Esophagus squamous epithelium (tissue), 5 donors: ENCODE measurements at places on chromosomes 3 and 15.

DNA sequence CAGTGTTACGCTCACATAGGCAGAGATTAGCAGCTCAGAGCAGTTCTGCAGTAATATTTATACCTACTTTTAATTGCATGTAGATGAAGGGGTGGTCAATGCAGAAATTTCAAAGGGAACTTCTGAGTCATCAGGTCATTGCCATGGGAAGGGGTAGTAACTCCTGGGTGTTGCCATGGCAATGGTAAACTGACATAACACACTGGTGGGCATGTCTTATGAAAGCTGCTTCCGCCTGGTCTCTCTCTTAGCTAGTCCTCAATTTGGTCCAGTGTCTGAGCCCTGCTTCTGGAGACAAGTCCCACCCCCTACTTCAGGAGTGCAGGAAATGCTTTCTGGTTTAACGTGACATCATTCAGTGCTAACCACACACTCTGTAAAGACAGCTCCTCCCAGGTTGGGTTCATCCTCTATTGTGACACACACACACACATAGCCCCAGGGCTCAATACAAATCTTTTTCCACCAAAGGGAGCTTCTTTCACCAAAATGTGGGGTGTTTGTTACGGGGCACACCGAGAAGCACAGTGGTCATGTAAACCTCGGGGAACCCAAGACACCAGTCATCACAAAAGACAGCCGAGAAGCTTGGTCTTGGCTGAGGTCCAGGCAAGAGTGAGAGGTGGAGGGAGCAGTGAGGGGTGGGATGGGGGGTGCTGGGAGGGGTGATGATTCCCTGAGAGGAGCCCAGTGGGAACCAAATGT lies 74.5 kb downstream of the TLE3 start:
- no peak for DNase-seq

- no peak for DNase-seq
Measured at GRCh38 chr3:11539677-11540076, 104.0 kb downstream of the VGLL4 start.

- no peak for DNase-seq
Measured at GRCh38 chr3:134846911-134847317, 51.9 kb downstream of the EPHB1 start.

GRCh38 chr3:191262650-191263049 lies 63.6 kb downstream of the OSTN start:
- DNase-seq, result no peak

DNA sequence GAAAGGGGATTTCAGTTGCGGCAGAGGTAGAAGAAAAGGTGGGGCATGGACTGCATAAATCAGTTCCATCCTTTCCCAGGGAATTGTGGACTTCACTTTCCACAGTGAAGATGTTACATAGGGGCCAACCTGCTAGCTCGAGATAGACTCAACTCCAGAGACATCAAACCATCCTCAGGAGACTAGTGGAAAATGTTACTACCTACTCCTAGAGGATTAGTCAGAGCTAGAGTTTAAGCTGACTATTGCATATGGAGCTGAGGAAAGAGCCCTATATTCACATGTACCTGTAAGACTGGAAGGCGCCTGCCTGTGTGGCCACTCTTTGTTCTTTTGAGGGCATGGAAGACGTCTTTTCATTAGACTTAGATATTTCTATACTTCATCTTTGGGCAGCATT lies 69.2 kb downstream of the KLHL25 start:
- DNase-seq, result no peak

GRCh38 chr3:108605028-108605427 lies 15.5 kb downstream of the DZIP3 start:
- DNase-seq, result no peak

DNA sequence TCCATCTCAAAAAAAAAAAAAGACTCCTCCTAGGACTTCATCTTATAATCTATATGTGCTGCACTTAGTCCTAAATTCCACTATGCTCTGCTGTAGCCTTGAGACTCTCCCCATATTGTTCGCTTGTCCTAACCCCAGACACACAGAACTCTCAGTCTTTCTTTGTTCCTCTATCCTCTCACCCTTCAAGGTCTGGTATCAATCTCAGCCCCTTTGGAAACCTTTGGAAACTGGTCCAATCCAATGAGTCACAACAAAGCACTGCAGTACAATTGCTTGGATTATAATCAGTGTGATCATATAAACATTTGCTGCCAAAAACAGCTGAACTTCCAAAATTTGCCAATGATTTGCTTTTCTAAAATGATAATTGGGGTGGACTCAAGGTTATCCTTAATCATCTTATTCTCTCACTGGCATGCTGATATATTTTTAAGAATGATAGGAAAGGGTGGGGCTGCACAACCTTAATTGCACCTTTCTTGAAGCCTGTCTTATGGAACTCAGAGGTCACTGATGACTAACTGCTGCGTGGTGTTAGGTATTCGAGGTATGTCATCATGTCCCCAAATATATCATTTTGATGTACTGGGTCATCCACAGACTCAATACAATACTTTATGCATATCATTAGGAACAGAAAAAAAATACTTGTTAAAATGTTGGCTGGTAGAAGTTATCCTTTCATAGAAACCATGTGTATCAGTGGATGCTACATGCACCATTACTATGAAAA lies 756.7 kb downstream of the NR2F2 start:
- DNase-seq, result no peak

GRCh38 chr3:161579395-161580126 lies 83.0 kb downstream of the OTOL1 start:
- DNase-seq, result no peak

DNA sequence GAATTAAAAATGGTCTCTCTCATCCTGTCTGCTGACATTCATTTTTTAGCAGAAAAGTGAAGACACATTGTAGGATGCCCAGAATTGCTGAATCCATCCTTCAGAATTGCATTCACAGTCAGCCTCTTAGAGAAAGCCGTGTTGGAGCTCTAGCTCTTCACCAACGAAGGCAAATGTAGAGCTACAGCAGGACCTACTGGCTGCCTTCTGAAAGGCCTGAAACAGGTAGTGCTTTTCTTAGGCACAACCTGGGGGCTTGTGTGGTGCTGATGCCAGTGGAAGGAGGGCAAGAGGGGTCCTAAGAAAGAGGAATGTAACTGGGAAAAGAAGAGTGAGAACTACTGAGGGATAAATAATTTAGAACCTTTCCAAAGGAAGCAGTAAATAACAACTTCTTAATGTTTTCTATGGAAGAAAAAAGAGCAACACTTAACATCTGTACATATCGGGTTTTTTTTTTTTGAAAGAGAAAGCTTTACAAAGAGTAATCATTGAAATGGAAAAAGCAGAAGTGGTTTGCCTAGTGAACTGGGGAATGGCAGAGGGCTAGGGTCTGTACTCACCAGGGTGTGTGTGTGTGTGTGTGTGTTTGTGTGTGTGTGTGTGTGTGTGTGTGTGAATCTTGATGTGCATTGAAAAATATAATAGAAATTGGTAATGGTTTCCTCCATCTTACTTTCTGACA lies 297.8 kb downstream of the SATB1 start:
- no peak for DNase-seq

GRCh38 chr3:106231086-106231485 lies 362.3 kb upstream of the CBLB start:
- DNase-seq, result no peak

GRCh38 chr3:69144631-69145245 lies 22.3 kb upstream of the LMOD3 start:
- DNase-seq, result no peak

GRCh38 chr15:38890194-38890593 lies 325.6 kb upstream of the RASGRP1 start:
- DNase-seq, result no peak

- no peak for DNase-seq
Measured at GRCh38 chr15:73924171-73924921, 1.9 kb upstream of the LOXL1 start.

GRCh38 chr15:40343512-40343911 lies 2.8 kb upstream of the CCDC9B start:
- no peak for DNase-seq

GRCh38 chr3:139774560-139775302 lies 97.0 kb upstream of the NMNAT3 start:
- DNase-seq, result no peak

GRCh38 chr15:68730976-68731897 lies 89.5 kb downstream of the ANP32A start:
- no peak for DNase-seq

- DNase-seq, result no peak
Measured at GRCh38 chr3:150063237-150063636, 92.5 kb upstream of the PFN2 start.

DNA sequence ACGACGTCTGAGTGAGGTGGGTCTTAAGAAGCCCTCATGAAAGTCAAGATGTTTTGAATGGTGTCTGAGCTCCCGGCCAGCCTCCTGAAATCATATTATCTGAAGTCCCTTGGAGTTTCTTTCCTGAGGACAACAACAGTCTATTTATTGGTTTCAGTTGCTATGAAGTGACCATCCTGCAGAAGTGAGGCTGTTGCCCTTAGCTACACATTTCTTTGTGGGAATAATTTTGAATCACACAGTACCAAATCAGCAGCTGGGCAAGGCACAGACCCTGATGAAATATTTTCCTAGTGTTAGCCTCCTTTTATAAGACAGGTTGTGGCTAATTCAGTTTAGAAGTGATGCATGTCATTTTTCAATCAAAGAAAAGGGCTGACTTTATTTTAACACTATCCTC lies 220.7 kb upstream of the AZI2 start:
- DNase-seq, result no peak

DNA sequence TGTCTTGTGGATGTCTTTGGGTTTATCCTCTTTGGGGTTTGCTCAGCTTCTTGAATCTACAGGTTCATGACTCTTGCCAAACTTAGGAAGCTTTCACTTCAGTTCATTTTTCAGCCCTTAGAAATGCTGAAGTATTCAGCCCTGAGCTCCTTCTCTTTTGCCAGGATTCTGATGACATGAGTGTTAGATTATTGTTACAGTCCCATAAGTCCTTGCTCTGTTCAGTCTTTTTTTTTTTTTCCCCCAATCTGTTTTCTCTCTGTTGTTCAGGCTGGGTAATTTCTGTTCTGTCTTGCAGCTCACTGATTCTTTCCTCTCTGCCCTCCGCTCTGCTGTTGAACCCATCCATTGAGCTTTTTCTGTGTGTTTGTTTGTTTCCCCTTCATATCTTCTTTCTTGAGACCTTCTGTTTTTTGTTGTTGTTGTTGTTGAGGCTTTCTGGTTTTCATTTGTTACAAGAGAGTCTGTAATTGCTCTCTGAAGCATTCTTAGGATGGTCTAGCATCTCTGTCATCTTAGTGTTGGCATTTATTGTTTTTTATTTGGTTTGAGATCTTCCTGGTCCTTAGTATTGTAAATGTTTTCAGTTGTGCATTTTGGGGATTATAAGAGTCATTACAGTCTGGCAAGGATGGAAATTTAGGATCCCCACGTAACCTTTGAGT lies 18.4 kb downstream of the LRCH3 start:
- DNase-seq, result no peak

- DNase-seq, result no peak
Measured at GRCh38 chr3:122067214-122067550, 12.0 kb downstream of the CD86 start.

DNA sequence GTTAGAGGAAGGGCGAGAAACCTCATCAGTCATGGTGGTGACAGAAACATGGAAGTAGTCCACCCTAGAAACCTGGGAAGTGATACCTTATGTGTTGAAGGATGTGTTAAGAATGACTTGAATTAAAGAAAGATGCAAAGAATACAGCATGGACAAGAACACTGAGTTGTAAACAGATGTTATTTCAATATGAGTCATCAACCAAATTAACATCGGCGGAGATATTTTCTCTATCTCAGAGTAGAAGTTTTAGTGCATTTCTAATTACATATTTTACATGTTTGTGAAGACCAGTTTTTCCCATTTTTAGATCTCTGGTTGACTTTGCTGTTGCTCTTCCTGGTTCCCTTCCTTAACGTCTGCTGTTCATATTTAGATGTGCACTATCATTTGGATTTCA lies 268.8 kb upstream of the TBL1XR1 start:
- DNase-seq, result no peak

DNA sequence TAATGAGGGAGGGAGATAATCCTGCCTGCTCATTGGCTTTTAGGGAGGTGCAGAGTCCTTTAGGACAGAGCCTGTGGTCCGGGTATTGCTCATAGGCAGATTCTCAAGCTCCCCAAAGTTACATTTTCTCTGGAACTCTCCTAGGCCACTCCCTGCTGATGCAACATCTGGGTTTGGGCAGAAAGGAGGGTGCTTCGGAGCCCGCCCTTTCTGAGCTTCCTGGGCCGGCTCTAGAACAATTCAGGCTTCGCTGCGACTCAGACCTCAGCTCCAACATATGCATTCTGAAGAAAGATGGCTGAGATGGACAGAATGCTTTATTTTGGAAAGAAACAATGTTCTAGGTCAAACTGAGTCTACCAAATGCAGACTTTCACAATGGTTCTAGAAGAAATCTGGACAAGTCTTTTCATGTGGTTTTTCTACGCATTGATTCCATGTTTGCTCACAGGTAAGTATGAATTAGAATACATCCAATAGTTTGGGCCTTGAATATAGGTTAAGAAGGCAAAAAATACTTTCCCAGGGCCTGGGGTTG lies at the start of gene IL20RB:
IL20RB (plus strand) TSS at position 233 of the 538 bp plus-strand sequence; CDS start at position 364, 131 bp downstream.
- DNase-seq, result no peak

DNA sequence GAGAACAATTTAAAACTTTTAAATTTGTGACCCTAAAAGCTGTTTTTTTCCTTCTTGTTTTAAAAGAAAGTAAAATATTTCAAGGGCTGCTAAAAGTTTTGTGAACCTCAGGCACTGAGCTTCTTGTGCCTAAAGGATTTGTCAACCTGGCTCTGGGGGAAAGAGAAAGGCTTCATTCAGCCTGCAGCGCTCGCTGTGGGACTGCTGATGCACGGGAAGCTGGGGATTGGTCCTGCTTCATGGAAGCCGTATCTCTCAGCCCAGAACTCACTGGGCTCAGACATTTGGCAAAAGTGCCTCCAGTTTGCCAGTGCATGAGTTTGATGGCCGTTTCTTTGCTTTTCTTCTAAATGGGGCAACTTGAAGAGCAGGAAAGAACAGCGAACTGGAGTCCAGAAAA lies 30.8 kb downstream of the TPRG1 start:
- no peak for DNase-seq

DNA sequence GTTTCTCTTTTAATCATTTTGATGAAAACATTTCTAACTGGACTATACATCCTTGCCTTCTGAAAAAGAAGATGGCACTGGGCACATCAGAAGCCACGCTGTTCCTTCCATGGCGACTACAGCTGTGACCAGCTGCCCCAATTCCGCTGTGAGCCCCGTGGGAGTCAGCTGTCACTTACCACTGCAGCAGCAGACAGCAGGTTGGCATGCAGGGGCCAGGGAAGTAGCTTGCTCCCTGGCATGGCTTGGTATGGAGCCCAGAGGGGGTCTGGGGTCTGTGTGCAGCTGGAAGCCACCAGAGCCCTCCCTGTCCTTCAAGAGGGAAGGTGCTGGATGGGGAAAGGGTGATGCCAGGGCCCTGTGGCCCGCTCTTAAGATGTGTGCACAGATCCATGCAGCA lies 4.5 kb upstream of the ZXDC start:
- no peak for DNase-seq

GRCh38 chr3:100129941-100130340 lies 15.6 kb upstream of the FILIP1L start:
- no peak for DNase-seq

DNA sequence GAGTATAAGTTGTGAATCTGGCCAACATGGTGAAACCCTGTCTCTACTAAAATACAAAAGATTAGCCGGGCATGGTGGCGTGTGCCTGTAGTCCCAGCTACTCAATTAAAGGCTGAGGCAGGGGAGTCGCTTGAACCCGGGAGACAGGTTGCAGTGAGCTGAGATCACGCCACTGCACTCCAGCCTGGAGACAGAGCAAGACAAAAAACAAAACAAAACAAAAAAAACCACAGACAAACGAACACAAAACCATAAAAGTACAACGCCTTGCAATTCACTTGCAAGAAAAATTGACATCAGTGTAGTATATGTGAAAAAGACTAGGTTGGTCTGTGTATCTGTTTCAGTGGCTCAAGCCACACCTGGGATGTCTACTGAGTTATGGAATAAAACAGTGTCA lies 29.9 kb upstream of the CCDC80 start:
- DNase-seq, result no peak

- no peak for DNase-seq
Measured at GRCh38 chr3:37181756-37182155, 7.4 kb upstream of the LRRFIP2 start.
